ENCODE measurements at places on chromosomes 12 and 14.

- peak; percentile 6 for DNase-seq
These were observed 916 bp upstream of the CHPT1 start for GRCh38 chr12:101696251-101697196.

DNA sequence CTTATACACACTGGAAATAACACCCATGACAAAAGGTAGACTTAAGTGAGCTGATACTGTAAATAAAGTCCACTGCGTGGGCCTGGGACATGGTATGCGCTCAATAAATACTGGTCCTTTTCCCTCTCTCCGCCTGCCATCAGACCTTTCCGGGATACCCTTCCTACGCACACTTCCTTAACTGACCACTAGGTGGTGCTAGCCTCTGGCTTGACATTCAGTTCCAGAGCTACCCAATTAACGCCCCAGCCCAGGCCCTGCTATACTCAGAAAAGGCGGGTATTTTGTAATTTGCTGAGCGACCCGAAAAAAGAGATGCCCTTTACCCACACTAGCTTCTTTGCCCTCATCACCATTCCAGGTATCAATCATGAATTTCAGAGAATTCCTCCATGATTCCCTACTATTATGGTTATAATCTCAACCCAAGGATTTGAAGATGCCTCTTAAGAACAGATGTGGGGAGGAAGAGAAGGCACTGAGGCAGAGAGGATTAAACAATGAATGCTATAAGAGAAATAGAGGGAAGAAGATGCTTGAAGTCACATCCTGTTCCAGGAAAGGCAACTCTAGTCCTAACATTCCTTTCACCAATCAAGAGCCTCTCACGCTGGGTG, 3.9 kb upstream of the LRP1 start:
- DNase-seq: peak; percentile 86

GRCh38 chr12:6265038-6265405, 45.5 kb upstream of the PLEKHG6 start:
- no peak for DNase-seq

GRCh38 chr14:100677152-100677551, 49.5 kb upstream of the DLK1 start:
- DNase-seq: no peak

- DNase-seq: no peak
These were observed 51.0 kb upstream of the SOCS2 start for GRCh38 chr12:93521225-93522080.

DNA sequence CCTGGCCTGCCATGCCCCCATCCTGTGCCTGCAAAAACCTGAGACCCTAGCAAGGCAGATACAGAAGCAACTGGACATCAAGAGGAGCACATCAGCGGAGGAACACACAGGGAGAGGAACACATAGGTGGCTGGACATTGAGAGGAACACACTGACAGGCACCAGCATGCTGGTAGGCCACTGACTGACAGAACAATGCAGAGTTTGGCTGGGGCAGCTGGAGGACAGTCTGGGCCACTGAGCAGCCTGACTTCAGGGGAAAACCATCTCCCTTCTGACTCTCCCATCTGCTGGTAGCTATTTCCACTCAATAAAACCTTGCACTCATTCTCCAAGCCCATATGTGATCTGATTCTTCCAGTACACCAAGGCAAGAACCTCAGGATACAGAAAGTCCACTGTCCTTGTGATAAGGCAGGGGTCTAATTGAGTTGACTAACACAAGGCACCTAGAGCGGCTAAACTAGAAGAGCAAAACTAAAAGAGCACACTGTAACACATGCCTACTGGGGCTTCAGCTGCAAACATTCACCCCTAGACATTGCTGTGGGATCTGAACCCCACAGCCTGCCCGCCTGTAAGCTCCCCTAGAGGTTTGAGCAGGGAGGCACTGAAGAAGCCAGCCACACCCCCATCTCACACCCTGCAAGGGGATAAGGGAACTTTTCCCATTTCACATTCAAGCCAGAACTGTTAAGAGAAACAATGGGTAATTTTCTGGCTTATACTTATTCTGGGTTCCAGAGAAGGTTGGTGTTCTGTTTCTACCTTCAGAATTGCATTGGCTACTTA, 22.1 kb downstream of the CLECL1 start:
- no peak for DNase-seq

DNA sequence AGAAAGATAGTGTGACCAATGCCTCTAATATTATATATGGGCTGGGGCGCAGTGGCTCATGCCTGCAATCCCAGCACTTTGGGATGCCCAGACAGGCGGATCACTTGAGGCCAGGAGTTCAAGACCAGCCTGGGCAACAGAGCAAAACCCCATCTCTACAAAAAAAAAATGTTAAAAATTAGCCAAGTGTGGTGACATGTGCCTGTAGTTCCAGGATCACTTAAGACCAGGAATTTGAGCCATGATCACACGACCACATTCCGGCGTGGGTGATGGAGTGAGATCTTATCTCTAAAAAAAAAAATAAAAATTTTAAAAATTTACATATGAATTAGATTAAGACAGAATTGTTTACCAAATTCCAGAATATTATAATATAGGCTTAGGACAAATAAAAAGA, 12.0 kb downstream of the TM7SF3 start:
- no peak for DNase-seq

DNA sequence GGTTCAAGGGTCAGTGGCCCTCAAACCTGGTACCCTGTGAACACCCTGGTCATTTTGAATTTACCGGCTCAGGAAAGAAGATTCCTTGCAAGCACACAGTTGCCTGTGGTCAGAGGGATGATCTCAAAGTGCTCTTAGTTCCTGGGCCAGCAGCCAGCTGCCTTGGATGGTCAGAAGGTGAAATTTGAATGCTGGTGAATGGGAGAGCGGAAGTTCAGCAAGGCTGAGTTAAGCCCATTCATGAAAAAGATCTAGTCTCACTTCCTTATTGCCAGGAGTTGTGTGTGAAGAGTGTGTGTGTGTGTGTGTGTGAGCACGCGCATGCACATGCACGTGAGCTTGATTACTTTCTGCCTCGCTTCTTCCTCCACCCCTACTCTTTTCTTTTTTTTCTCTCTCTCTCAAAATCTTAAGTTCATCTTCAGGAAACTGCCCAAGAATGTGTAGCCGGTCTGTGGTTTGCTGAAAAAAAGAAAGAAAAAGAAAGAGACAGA, 155.5 kb upstream of the CCND2 start:
- peak; percentile 49 for DNase-seq

GRCh38 chr12:33588725-33589405, 149.2 kb upstream of the SYT10 start:
- no peak for DNase-seq

GRCh38 chr12:85182699-85183098, 97.3 kb upstream of the ALX1 start:
- DNase-seq: no peak

All from midbrain (tissue), 1 donor.